ENCODE measurements at places on chromosomes 4 and X.
A peak's percentile ranks its signal among the peaks of the same experiment; 100 is the strongest.

GRCh38 chr4:120755864-120756263, 166.7 kb downstream of the PRDM5 start:
- DNase-seq, result no peak

DNA sequence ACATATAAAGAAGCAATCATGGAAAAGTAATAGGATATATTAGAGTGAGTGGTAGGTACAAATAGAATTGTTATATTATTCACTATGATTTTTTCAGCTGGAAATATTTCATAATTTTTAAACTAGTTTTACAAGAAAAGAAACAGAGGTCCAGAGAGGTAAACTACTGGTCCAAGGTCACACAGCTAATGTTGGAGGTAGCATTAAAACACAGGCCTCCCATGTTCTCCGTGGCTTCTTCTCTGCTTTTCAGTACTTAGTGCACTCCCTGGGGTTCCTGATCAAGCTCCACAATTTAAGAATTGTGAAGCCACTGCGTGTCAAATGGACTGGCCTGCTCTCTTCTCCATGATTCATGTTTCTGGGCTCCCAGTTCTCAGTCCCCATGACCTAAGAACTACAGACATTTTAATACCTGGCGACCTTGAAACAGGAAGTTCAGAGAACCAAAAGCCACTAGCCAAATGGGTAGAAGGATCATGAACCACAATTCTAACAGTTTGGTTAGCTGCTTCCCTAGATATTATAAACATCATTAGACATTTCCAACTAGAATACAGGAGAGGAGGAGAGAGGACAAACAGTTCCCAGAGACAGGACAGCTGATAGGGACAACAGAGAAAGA, 172.0 kb upstream of the KLF3 start:
- no peak for DNase-seq

- no peak for DNase-seq
Observed at GRCh38 chrX:22360129-22360528, 87.4 kb downstream of the CBLL2 start.

- no peak for DNase-seq
Observed at GRCh38 chr4:112807083-112807482, 170.1 kb downstream of the LARP7 start.

GRCh38 chrX:154401045-154401799, 3.0 kb downstream of the RPL10 start:
- DNase-seq, result peak; percentile 34

GRCh38 chr4:58843455-58843854, 1733.3 kb upstream of the IGFBP7 start:
- no peak for DNase-seq

DNA sequence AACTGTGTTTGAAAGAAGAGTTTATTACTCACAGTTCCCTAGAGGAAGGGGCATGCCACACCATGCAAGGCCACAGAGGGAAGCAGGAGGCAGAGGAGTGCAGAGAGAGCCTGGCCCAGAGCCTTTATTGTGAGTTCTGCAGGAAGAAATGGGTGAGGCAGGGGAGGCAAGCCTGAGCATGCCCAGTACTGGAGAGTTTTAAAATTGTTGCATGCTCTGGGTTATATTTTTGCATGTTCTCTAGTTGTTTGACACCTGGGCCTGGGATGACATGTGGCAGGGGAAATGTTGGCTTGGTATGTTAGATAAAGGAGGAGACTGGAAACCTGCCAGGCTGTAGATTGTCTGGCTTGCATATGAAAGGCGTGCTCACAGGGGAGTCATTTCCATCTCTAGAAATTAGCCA, 19.7 kb upstream of the CRMP1 start:
- no peak for DNase-seq

DNA sequence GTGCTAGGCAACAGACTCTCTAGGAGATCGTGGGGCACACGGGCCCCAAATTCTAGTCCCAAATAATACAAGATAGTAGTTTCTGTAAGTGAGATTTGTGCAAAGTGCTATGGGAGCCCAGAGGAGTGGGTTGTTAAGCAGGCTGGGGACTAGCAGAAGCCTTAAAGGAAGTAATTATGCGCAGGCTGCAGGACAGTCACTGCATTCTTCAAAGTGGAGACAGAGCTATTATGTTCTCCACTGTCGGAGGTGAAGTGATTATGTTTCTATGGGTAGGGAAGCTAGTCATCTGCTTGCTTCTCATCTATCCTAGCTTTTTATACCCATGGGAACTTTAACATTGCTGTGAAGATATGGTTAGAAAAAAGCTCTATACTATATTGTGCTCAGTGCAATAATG, 154.2 kb downstream of the CPE start:
- DNase-seq, result no peak
